CD4-positive, alpha-beta T cell treated with Interleukin-21 for 1 hour (primary cell): ENCODE measurements at places on chromosomes 5 and 9.

- DNase-seq, result no peak
Measured at GRCh38 chr5:179250561-179251225, 94.6 kb downstream of the ADAMTS2 start.

DNA sequence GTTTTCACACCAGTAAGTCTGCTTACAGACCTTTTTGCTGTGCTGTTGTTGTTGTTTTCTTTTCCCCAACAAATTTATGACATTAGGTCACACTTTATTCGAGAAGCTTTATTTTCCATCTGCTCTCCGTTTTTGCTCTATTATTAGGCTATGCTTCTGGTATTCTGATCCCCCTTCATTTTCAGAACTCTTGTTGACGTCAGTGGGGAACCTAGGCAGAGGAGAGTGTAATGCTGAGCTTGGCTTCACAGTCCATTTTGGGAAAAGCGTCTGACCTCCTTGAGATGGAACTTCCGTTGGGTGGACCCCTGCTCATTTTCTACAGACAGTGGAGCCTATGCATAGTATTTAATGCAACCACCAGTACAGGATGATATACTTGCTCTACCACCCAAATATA is 387.9 kb upstream of the MEF2C start:
- DNase-seq, result no peak

DNA sequence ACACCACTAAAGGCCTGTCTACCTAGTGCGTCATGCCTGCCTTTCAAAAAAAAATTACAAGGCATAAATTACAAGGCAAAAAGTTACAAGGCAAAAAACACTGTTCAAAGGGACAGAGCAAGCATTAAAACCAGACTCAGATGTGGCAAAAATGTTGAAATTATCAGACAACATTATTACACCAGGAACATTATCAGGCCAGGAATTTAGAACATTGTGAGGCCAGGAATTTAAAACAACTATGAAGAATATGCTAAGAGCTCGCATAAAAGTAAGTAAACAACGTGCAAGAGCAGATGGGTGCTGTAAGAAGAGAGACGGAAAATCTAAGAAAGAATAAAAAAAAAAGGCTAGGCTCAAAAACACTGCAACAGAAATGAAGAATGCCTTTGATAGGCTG is 18.2 kb upstream of the MLANA start:
- no peak for DNase-seq

DNA sequence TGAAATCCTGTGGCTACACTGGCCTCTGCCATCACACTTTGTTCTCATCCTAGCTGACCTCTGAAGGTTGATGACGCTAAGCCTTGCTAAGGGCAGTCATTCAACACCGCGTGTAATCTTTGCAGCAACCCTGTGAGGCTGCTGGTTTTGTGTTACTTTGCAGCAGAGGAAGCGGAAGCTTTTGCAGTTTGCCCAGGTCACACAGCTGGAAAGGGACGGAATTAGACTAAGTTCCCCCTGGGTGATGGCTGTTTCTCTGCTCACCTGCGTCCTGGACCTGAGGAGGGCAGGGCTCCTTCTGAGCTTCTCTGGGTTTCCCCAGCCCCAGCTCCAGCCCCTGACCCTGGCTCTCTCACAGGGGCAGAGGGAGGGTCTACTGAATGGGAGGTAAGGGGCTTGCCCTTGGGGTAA is 7.3 kb upstream of the SLC25A51 start:
- DNase-seq, result no peak

DNA sequence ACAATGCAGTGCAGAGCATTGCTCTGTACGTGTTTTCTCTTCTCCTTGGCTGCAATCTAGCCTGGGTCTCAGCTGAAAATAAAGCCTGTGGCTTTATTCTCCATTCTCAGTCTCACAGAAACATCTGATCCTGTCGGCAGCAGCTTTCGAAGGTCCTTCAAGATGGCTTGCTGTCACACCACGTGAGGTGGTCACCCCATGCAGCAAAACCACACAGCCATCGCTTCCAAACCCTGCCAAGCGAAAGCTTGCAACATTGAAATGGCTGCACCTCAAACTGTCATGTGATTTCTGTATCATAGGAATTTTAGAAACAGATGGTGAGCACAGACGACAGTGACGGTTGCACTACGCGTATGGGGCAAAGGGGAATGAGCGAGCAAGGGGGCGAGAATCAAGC is 98.5 kb upstream of the SMARCA2 start:
- DNase-seq, result no peak

GRCh38 chr5:1176473-1177391 is 24.7 kb upstream of the SLC6A19 start:
- DNase-seq, result no peak

DNA sequence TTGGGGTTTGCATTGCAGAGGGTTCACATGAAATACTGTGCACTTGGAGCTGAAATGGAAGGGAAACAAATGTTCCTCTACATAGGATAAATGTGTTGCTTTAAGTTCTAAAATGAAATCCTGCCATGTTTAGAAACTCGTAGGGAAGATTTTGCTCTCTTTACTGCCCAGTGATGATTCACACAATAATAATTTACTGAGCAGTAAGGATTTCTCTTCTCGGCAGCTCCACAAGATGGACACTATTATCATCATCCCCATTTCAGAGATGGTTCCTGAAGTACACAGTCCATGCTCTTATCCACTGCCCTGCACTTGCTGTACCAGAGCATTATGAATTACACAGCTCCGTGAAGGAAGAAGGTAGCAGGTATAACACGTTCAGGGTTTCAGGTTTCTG is 4.1 kb downstream of the HACD4 start:
- no peak for DNase-seq

GRCh38 chr9:5593904-5594303 is 35.0 kb upstream of the RIC1 start:
- DNase-seq, result no peak

GRCh38 chr9:97367729-97368128 is 44.2 kb upstream of the TDRD7 start:
- DNase-seq, result no peak

- DNase-seq, result no peak
Measured at GRCh38 chr5:64532657-64533056, 26.8 kb downstream of the RGS7BP start.

- DNase-seq, result no peak
Measured at GRCh38 chr5:71597001-71597400, 9.9 kb downstream of the MCCC2 start.

DNA sequence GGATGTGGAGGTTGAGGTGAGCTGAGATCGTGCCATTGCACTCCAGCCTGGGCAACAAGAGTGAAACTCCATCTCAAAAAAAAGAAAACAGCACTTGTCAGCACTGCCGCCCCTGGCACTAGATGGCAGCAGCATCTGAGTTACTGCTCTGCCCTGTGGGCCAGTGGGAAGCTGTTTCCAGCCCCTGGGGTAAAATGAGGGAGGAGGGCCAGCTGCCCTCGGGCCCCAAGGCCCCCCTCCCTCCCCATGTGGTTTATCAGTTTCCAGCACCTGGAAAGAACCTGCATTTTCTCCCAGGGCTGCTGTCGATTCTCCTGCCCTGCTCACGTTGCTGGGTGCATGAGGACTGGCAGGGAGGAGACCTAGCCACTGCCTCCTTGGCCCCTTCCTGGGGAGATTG is 13.2 kb upstream of the CEL start:
- peak; percentile 44 for DNase-seq

GRCh38 chr5:154176181-154176580 is 14.4 kb upstream of the GALNT10 start:
- DNase-seq, result no peak

- peak; percentile 21 for DNase-seq
Measured at GRCh38 chr5:154447089-154447725, 1.4 kb downstream of the SAP30L start.

DNA sequence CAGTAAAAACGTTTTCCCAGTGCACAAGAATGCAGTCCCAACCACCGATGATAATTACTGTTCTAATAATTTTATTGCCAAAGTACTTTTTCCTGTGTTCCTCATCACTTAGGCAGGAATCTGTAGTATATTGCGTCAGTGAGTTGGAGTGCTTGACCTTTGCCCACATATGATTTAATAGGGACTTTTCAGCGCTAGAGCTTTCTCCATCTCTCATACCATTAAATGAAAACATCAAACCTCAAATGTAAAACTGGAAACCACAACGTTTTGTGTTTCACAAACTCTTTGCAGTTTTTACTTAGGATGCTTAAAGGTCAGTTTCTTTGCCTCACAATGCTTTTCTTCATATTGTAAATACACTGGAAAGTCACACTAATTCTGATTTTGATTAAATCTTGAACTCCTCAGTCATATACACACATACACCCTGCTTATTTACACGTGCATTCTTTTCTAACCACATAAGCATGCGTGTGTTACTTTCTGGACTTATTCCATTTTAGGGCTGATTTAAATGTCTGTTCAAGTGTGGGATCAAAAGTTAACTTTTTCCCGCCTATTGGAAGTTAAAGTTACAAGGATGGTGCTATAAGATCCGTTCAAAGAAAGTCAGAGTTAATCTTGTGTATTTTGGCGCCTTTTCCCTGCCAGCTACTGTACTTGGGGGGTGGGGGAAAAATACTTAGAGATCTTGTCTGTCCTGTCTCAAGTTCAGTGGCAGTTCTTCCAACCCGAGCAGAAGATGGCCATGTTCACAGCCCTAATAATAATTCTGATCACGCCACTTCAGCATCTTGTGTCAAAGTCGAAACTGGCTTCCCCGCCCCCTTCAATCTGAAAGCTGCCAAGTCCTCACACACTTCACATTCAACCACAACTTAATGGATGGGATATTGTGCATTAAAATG is 6.6 kb upstream of the NFIB start:
- no peak for DNase-seq

DNA sequence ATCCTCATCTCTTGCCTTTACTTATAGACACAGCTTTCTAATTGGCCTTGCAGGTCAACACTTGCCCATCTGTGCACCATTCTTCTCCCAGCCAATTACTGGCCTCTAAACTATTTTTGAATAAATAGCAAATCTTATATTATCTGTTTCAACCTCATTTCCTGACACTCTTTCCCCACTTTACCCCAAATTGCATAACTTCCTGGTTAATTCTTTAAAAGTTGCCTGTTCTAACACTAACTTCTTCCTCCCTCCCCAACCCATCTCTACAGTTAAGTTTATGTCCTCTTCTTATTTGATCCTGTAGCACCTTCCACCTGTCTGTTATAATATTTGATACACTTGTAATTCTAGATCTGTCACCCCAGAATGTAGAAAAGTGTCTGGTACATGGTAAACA is 372.1 kb downstream of the PDE4D start:
- no peak for DNase-seq

DNA sequence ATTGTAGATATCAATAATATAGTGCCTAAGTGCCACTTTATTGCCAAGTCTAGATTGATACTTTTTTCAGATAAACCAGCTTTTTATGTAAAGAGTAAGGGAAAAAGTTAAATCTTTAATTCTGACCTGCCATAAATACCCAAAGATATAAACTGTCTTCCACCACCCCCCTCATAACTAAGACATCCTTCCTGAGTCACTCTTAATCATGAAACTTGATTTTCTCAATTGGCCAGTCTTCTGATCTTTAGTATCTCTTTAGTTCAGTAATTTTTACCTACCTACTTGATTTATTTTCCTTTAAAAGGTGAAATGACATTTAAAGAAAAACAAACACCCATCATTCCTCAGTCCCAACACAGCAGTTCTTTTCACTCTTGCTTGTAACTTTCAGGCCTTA is 21.8 kb downstream of the C5orf22 start:
- DNase-seq, result no peak

DNA sequence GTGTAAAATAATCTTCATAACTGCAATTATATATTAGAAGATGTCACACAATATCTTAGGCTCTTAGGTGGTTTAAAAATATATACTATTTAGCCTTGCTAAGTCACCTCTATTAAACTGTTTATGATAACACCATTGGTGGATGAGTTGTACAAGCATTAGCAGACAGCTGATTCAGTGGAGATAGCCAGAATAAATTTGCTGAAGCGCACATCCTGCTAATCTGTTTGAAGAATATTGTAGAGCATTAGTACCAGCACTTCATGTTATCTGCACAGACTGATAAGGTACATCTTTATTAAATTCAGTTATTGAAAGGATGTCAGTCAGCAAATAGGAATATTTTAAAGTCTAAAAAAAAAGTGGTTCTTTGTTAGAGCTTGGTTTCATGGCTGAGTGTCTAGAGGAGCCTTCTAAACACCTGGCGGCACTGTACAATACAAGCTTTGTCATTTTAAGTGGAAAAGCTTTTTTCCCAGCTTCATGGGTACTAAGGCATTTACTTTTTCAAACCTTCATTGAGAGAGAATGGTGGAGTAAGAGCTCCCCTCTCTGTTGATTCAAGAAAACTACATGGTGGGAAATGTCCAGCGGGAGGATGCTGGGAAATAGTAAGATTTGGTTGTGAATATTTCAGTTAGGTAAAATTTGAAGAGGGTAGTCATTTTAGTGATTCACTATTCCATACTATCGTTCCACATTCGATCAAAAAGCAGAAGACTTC is 275.1 kb downstream of the SLF1 start:
- DNase-seq, result no peak

DNA sequence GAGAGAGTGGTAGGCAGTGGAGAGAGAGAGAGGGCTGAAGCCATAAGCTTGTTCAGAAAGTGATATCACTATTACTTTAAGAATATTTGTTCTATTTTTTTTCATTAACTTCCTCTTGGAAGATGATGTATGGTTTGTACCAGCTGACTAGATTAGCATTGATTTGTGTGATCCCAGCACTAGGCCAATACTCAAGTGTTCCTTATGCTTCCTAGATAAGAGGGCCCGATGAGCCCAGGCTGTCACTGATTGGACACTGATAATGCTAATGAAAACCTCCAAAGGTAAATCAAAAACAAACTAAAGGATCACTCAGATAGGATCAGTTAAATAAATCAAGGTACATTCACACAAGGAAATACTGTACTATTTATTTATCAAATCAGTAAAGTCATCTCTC is 52.7 kb upstream of the OTULINL start:
- no peak for DNase-seq

- no peak for DNase-seq
Measured at GRCh38 chr5:113397046-113397445, 37.7 kb downstream of the TSSK1B start.

DNA sequence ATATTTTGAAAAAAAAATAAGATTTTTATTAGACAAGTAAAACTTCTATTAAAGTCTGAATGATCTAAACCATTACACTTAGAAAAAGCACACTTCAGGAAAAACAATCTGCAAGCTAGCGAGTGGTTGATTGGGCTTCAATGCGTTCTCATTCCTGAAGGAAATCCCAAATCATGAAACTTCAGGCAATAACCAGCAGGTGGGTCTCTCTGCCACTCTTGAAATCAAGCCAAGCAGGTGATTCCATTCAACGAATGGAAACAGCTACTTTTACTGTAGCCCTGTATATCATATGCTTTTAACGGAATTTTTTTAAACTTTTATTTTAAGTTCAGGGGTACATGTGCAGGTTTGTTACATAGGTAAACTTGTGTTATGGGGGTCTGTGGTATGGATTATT is 234.5 kb upstream of the TRPM3 start:
- DNase-seq, result no peak

DNA sequence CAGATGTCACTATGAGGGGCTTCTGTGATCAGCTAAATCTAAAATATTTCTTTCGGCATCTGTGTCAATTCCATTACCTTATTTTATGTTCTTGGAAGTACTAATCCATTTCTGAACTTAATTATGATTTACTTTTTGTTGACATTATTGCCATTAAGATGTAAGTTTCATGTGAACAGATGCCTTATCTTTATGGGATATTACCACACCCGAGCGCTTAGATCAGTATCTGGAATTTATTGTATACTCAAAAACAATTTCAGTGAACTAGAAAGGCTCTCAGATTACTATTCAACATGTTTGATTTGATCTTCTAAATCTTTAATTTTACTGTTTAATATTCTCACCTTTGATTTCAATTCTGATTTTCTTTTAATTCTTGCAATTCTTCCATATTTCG is 567.7 kb upstream of the TLE4 start:
- no peak for DNase-seq

GRCh38 chr9:2849941-2850340 is 6.0 kb upstream of the PUM3 start:
- no peak for DNase-seq
